ENCODE measurements at places on chromosomes 6 and 20. TPM values are rescaled to one million over a fixed set of nuclear protein-coding genes. Genes with fewer than 3 reads are reported as not detected.

Gene ABHD16B
- total RNA-seq, result not detected

- no peak for DNase-seq
These were observed 110.4 kb downstream of the BANF2 start for GRCh38 chr20:17810062-17810631.

- DNase-seq, result no peak
These were observed 37.6 kb downstream of the SPTLC3 start for GRCh38 chr20:13046409-13046808.

- no peak for DNase-seq
These were observed 280.7 kb downstream of the CDH4 start for GRCh38 chr20:61532736-61533135.

- DNase-seq, result peak; percentile 47
These were observed 35.0 kb upstream of the VSX1 start for GRCh38 chr20:25116739-25117458.

Data from esophagus muscularis mucosa (tissue), 4 donors.